NCI-H1105 (cell line): ENCODE measurements at places on chromosomes 7 and 10.

GRCh38 chr10:88505680-88506215, 77.4 kb downstream of the RNLS start:
- DNase-seq = no peak

DNA sequence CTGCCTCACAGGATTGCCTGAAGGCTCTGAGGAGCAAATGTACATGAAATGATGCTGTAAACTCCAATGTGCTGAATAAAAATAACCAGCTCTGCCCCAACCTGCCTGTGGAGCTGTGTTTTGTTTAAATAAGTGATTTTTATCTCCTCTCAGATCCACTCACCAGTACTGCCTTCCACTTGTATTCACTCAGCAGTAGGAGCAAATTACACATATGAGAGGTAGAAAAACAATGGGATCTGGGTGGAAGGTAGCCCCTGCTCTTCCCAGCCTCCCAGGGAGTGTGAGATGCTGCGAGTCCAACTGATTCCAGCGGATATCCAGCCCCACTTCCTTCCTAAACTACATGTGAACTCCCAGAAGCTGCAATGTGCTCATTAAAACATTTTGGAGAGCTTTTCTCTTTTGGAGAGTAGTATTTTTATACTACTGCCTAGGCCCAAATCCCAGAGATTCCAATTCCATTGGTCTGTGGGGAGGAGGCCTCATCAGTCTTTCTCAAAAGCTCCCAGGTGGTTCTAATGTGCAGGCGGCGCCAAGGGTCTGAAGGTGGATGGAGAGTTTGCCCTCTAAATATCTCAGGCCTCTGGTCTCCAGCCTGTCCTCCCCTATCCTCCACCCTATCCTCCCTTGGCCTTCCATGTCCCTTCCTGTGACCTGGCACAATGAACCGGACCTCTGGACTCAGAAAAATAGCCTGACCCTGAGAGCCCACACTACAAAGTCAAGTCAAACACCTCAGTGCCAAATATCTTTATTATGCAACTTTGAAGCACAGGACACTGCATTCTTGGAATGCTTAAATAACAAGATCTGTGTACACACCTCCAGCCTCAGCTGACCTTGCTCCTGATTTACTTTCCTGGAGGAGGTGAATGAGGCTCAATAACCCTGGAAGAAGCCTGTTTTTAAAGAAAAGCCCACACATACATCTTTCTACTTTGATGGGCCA, 46.2 kb downstream of the CPVL start:
- DNase-seq = no peak

GRCh38 chr7:106460792-106461254, 176.0 kb upstream of the NAMPT start:
- no peak for DNase-seq

- no peak for DNase-seq
Observed at GRCh38 chr10:98338896-98339295, 70.9 kb upstream of the LOXL4 start.

DNA sequence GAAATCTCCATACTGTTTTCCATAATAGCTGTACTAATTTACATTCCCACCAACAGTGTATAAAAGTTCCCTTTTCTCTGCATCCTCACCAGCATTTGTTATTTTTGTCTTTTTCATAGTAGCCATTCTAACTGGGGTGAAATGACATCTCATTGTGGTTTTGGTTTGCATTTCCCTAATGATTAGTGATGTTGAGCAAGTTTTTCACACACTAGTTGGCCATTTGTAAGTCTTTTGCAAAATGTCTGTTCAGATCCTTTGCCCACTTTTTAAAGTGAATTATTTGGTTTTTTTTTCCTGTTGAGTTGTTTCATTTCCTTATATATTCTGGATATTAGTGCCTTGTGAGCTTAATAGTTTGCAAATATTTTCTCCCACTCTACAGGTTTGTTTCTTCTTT, 101.0 kb upstream of the NFE2L3 start:
- DNase-seq = no peak

- no peak for DNase-seq
Observed at GRCh38 chr7:135271255-135271615, 37.6 kb downstream of the STRA8 start.

DNA sequence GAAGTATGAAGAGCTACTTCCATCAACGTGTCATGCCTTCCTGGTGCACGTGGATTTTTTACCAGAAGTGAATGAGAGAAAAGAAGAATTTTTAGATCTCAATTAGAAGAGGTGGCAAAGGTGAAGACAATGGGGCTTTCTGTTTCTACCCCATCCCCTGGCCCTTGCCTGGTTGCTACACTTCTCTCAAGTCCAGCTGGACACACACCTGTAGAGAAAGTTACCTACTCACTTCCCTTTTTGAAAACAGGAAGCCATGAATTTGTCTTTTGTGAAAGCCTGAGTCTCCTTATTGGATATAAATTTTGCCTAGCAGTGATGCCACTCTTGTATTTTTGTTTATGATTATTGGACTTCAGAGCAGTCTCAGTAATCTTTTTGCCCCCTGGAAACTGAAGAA, 142.9 kb upstream of the AKR1E2 start:
- no peak for DNase-seq
